Panc1 (cell line): ENCODE measurements at places on chromosomes 1 and 21.

GRCh38 chr1:70090875-70091274 is 114.5 kb downstream of the LRRC40 start:
- DNase-seq, result no peak

DNA sequence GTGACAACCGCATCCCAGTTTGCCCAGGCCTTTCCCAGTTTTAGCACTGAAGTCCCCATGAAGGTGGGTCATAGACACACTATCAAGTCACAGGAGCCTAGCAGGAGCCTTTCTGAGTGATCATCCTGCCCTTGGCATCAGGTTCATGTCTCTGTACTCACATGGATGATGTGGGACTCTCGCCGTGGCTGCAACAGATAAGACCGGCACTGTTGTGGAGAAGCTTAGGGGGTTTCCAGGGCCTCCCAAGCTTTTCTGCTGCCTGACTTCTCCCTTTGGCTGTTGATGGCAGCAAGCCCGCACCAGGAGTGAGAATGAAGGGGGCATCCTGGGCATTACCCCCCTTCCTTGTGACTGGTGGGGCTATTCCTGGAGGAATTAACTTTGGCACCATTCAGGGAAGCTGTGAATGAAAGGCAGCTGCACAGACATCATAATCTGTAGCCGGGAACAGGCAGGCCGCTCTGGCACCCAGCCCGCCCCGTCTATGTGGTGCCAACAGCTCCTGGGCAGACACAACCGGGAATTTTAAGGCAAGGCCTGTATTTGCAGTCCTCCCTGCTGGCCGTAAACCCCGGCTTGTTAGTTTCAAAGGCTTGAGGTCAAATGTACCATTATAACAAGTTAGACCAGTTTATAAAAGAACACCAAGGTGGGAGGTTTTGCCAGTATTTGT is 148.6 kb downstream of the HUNK start:
- no peak for DNase-seq

- DNase-seq, result no peak
Measured at GRCh38 chr1:65083263-65083896, 64.6 kb upstream of the AK4 start.

DNA sequence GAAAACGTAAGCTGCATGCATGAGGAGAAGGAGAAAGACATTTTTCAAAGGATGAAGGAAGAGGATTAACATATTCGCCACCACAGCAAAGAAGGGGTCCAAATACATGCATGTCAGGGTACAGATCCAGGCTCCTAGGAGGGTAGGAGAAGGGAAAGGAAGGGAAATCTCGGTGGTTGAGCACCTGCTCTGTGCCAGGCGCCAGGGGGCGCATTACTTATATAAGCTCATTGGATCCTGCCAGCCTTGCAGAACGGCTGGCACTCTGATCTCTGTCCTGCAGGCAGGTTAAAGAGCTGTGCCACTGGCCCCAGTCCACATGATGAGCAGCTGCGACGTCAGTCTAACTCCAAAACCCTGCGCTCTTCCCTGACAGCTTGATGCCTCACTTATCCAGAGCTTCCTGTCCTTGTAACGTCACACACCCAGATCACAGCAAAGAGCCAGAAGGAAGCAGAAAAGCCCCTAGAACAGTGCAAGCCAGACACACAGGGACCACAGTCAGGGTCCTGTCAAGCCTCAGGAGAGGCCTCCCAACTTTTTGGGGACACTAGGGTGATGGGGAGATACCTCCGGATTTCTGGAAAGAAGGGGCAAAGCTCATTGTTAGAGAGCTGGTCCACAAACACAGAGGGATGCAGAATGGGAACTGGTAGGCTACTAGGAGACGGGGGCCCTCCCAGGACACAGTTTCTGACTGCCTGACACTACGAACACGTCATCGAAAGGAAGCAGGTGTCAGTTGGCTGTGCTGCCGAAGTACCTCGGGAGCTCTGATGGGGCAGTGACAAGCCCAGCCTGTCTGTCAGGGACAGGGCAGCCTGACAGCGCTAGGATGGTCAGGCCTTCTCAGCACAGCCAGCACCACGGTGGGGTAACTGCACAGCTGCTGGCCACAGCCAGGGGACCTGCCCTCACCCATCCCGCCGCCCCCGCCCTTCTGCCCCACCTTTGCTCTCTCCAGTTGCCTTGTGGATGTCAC is 99.1 kb downstream of the BEND5 start:
- DNase-seq, result no peak

DNA sequence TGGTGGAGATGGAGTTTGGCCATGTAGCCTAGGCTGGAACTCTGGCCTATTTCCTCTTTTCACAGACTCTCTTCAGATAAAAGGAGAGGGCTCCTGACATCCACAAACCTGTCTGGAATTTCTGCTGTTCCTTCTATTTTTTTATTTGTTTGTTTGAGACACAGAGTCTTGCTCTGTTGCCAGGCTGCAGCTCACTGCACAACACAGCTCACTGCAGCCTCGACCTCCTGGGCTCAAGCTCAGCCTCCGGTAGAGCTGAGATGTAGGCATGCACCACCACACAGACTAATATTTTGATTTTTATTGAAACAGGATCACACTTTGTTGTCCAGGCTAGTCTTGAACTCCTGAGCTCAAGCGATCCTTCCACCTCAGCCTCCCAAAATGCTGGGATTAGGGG is 230.9 kb downstream of the TM2D1 start:
- DNase-seq, result no peak

- DNase-seq, result no peak
Measured at GRCh38 chr1:209531549-209531948, 52.0 kb upstream of the CAMK1G start.
